ENCODE measurements at places on chromosomes 13 and 19.

- DNase-seq, result no peak
Observed at GRCh38 chr13:98349731-98350305, 172.7 kb upstream of the RNF113B start.

GRCh38 chr19:17754634-17755442 lies 3.6 kb downstream of the FCHO1 start:
- no peak for DNase-seq

DNA sequence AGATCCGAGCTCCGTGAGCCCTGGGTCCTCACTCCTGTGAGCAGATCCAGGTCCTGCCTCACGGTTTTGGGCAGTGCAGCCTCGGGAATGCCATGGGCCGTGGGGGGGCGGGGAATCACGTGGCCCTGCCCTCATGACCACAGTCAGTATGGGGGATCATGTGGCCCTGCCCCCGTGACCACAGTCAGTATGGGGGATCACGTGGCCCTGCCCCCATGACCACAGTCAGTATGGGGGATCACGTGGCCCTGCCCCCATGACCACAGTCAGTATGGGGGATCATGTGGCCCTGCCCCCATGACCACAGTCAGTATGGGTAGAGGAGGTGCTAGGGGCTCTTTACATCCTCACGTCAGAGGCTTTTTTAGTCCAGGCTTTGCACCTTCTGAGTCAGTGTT lies 64.3 kb upstream of the F7 start:
- no peak for DNase-seq

DNA sequence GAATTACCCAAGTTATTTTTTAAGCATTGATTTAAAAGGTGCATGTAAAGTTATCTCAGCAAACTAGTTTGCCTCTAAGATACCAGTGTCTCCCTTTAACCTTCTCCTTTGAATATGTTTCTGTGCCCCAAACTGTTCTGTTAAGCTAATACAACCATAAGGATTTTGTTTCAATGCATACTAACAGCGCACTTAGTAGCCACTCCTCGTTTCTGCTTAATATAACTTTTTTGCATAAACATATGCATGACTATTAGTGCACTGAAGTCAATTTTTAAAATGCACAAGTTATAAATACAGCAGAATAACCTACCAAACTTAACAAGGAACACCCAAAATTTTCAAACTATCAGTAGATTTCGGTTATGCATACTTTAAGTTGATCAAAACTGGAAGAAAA lies 79.4 kb downstream of the SERP2 start:
- DNase-seq, result no peak

GRCh38 chr13:28584873-28585381 lies 74.0 kb upstream of the POMP start:
- peak; percentile 67 for DNase-seq

DNA sequence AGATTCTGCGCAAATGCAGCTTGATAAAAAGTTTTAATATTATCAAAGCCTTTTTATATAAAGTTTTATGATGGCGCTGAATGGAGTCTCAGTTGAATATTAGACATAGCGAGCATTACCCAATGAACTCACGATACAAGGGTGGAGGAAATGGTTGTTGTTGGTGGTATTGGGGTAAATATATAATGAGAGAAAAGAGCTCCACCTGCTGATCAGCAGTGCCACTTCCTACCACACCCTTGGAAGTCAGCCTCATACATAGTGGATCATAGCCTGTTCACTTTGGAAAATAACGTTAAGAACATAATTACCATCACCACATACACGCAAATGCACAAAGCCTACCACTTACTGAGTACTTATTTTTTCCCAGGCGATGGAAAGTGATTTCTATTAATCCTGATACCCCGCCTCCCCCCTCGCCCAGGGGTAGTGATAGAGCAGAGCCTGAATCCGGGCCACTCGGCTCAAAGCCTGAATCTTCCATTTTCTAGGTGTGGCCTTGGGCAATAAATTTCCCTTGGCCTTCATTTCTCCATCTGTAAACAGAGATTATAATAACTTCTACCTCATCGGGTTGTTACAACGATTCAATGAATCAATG lies 358.3 kb downstream of the KLF5 start:
- DNase-seq, result no peak

DNA sequence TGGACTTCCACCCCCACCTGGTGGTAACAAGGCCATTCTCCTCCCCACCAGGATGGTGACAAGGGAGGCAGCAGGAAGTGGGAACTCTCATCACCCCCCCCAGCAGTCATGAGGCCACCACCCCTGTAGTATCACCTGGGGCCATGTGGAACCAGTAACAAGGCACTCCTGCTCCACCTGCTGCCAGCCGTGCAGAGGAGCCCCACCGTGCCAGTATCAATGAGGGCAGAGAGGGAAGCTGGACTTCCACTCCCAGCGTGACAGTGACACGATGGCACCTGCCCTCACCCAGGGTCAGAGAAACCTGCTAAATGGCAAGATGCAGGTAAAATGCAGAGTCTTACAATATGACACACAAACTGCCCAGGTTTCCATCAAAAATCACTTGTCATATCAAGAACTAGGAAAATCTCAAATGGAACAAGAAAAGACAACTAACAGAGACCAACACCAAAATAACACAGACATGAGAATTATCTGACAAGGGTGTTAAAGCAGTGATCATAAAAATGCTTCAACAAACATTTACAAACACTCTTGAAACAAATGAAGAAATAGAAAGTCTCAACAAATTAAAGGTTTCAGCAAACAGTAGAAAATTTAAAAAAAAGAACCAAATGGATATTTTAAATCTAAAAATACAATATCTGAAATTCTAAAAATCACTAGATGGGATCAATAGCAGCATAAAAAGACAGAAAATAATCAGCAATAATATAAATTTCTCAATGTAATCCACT lies 9.1 kb upstream of the SPACA7 start:
- no peak for DNase-seq
